ENCODE measurements at places on chromosomes 3 and 15. TPM values are rescaled to one million over a fixed set of nuclear protein-coding genes. Genes with fewer than 3 reads are reported as not detected.

DNA sequence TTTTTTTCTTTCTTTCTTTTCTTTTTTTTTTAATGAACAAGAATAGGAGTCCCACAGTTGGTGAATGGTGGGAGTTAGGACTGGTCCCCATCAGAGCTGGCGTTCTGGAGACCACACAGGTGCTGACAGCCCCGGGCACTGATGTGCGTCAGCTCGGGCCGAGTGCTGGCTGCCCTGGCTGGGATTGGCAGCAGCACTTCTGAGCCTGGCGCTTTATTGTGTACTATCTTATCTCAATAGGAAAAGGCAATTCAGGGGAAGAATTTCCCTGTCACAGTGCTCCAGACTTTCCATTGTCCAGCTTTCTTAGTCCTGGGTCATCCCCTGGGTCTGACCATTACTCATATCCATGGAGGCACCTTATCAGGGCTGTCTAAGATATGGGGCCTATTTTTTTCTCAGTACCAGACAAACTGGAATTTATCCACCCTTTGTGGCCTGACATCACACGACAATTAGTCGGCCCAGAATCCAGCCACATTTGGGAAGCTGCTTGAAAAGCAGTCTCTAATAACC is 54.1 kb downstream of the TMEM44 start:
- no peak for DNase-seq

- DNase-seq = no peak
These were observed 210.8 kb upstream of the SEMA6D start for GRCh38 chr15:47506329-47507100.

NLGN1 gene
- total RNA-seq = not detected

DNA sequence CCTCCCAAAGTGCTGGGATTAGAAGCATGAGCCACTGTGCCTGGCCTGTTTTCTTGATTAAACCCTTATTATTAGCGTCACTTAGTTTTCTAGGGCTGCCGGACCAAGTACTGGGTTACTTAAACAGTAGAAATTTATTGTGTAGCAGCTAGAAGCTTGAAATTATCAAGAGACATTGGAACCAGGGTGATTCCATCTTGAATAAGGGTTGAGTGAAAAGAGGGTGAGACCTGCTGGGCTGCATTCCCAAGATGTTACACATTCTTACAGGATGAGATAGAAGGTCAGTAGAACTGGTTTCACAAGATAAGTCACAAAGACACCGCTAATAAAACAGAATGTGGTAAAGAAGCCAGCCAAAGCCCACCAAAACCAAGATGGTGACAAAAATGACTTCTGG is 18.6 kb upstream of the FSTL1 start:
- DNase-seq = no peak

- no peak for DNase-seq
These were observed 575.0 kb downstream of the GBE1 start for GRCh38 chr3:81186412-81186811.

DNA sequence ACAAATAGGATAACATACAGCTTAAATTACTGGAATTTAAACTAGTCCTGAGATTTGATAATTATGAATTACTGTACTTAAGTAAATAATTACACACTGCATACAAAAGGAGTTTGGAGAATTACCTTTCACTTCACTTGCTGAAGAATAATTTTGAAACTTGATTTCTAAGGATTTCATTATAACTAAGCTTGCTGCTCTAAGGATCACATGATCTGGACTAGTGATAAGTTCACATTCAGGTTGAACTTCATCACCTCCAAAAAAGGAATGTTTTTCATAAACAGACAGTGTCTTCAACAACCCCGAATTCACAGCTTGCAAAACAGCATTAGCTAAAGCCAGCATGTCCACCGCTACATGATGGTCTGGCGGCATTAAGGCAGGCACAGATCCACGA is 28.5 kb downstream of the LINS1 start:
- DNase-seq = no peak

MOBP gene
- not detected for total RNA-seq

FBXW12 gene
- 0.16 TPM for total RNA-seq

DNA sequence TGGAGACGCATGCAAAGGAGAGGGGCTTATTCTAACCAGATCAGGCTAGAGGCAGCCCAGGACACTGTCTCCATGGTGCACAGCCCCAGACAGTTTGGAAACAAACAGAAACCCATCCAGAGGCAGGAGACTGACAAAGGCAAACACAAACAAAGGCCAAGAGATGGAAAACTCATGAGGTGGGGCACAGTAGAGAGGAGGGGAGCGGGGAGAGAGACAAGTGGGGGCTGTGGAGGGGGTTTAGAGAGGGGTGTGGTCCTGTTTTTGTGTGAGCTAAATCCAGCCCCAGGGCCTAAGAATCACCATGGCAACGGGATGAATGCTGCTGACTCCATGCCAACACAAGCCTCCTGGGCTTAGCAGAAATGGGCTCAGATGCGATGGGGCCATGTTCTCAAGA is 32.3 kb downstream of the PARP16 start:
- no peak for DNase-seq

PLA2G4D gene
- total RNA-seq = not detected

QTRT2 gene
- 31.3 TPM for total RNA-seq

- no peak for DNase-seq
These were observed 44.8 kb downstream of the SERPINI1 start for GRCh38 chr3:167780214-167780883.

ROPN1 gene
- not detected for total RNA-seq

GRCh38 chr3:5304789-5305683 is 117.5 kb downstream of the EDEM1 start:
- DNase-seq = peak; percentile 70

EIF4E3 gene
- 29.7 TPM for total RNA-seq

DNA sequence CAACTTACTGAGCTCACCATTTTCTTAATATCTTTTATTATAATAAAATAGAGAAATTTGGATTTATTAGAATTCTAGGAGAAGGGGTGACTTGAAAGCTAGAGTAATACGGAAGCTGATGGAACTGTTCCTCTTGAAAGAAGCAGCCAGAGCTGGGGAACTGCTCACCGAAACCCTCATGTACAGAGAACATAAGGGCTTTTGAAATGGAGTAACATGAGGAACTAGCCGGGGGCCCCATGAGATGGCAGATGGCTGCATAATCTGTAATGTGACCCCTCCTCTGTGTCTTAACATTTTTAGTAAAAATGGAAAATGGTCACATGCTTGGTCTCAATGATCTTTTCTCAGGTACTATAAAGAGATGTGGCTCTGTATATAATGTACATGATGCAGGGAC is 15.7 kb upstream of the DYNC1LI1 start:
- DNase-seq = no peak

GRCh38 chr3:189673535-189673934 is 42.3 kb downstream of the TP63 start:
- DNase-seq = no peak

SNX4 gene
- 36.2 TPM for total RNA-seq

DNA sequence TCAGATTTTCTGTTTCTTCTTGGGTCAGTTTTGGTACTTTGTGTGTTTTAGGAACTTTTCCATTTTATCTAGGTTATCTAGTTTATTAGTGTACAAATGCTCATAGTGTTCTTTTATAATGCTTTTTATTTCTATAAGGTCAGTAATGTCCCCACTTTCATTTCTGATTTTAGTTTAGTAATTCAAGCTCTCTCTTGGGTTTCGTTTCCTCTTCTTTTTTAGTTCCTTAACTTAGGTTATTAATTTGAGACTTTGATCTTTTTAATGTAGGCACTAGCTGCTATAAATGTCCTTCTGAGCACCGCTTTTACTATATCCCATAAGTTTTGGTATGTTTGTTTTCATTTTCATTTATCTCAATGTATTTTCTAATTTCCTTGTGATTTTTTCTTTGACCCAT is 27.0 kb upstream of the CD200R1L start:
- DNase-seq = no peak

DNA sequence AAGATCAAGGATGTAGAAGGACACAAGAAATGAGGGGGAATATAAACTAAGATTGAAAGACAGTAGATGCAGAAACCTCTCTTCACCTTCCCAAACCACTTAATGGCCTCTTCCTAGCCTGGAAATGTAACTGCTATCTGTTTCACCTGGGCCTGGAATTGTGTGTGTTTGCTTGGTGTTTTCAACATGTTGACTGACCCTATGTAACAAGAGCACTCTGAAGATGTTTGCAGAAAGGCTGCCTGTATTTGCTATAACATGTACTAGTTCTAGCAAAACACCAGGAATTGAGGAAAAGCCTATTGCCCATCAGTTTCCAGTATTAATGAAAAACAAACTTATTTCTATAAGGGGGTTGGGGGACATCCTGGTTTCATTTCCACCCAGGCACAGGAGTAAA is 248.3 kb downstream of the WDR72 start:
- DNase-seq = no peak

GRCh38 chr15:45919806-45920205 is 285.0 kb downstream of the SQOR start:
- no peak for DNase-seq

C3orf85 gene
- not detected for total RNA-seq

IL17RC gene
- 0.50 TPM for total RNA-seq

GRCh38 chr3:155449613-155450267 is 156.3 kb upstream of the STRIT1 start:
- DNase-seq = no peak

GRCh38 chr15:58393241-58393662 is 38.5 kb upstream of the LIPC start:
- no peak for DNase-seq

- no peak for DNase-seq
These were observed 40.7 kb downstream of the SERPINI1 start for GRCh38 chr3:167776066-167776685.

GRCh38 chr3:108381529-108382140 is 85.3 kb downstream of the HHLA2 start:
- no peak for DNase-seq

DNA sequence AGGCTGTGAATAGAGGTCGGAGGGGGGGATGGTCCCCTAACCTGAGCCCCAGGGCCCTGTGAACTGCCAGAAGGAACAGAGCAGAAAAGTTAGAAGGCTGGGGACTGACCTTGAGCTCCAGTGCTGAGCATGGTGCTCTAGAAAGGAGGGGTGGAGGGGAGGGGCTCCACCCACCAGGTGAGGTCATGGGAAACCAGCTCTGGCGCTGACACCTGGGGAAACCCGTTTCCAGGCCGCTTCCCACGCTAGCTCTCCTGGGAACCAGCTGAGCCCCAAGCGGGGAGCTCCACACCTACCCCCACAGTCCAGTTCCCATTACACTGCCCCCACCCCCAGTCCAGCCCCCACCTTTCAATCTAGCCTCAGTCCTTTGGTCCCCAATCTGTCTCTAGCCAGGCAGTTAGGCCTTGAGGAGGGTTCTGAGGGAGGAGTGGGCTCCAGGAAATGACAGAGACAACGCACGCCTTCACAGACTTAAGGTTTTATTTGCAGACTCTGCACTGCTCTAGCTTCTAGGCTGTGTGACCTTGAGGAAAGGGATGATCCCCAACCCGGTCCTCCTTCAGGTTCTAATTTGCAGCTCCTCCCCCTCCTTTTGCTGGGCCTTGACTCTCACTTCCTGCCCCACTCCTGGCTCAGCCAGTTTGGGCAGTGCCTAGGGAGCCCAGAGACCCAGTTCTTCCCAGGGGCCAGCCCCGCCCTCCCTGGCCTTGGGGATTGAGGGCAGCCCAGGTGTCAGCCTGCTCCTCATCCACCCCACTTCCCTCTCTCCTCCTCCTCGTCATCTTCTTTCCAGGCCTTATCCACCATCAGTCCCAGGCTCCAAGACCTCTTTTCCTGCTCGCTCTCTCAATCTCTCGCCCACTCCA is 2.1 kb downstream of the RHOV start:
- DNase-seq = peak; percentile 67

ITIH4 gene
- 6.5 TPM for total RNA-seq

All from activated CD4-positive, alpha-beta T cell treated with anti-CD3 and anti-CD28 coated beads for 36 hours (primary cell).